ENCODE measurements at places on chromosomes 3 and 15. TPM values are rescaled to one million over a fixed set of nuclear protein-coding genes. Genes with fewer than 3 reads are reported as not detected.

Gene ADAMTSL3
- 2.0 TPM for total RNA-seq

Gene TEX55
- total RNA-seq: not detected

Gene CD200
- total RNA-seq: 3.3 TPM

Gene TEX264
- total RNA-seq: 38.7 TPM

Gene PDE12
- total RNA-seq: 10.4 TPM

Gene HEG1
- 256 TPM for total RNA-seq

All from fibroblast of the aortic adventitia (primary cell).